ENCODE measurements at places on chromosomes 7 and 10. TPM values are rescaled to one million over a fixed set of nuclear protein-coding genes. Genes with fewer than 3 reads are reported as not detected.

Gene RSPH10B
- total RNA-seq: 0.20 TPM

Gene TDRD1
- 3.3 TPM for total RNA-seq

Gene CCL24
- not detected for total RNA-seq

Gene SPDYE2B
- total RNA-seq: not detected

Gene CTTNBP2
- total RNA-seq: 1.1 TPM
